Hematopoietic multipotent progenitor cell treated with erythropoietin and hydrocortisone succinate and interleukin-3 and kit ligand, for 8 days (in vitro differentiated cells): ENCODE measurements at places on chromosomes 12 and 14.

- DNase-seq = no peak
Observed at GRCh38 chr12:40146800-40147797, 41.2 kb upstream of the SLC2A13 start.

DNA sequence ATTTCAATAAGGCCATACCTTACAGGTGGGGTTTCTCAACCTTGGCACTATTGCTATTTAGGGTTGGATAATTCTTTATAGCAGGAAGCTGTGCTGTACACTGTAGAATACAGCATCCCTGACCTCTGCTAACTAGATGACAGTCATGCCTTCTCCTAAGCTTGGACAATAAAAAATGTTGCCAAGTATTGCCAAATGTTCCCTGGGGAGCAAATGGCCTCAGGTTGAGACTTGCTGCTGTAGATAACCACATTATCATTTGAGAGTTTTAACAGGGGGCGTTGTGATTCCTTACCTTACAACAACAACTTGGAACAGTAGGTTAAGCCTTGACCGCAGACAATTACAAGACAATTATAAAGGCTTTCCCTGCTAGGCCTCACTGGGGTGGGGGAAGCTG is 1073.6 kb upstream of the TMEM132C start:
- no peak for DNase-seq

- DNase-seq = no peak
Observed at GRCh38 chr12:78376257-78376656, 488.3 kb upstream of the SYT1 start.

- DNase-seq = no peak
Observed at GRCh38 chr12:26425587-26426260, 230.4 kb downstream of the SSPN start.

DNA sequence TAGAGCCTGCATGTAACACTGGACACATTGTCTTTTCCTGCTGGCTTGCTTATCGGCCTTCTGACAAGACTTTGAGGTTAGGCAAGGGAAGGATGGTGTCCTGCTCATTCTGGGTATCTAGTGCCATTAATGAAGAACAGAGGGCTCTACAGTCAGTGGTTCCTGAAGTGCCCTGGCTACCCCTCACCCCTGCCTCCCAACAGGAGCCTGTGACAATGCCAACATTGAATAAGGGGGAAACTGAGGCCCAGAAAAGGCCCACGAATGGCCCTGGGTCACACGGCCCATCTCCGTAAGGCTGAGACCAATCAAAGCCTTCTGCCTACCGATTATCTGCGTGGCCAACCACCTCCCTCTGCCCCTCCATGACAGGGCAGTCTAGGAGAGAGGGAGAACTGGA is 2.1 kb downstream of the IFI27L2 start:
- no peak for DNase-seq

GRCh38 chr12:92778525-92778924 is 75.7 kb downstream of the PLEKHG7 start:
- no peak for DNase-seq

GRCh38 chr12:19436931-19437330 is 2.4 kb upstream of the AEBP2 start:
- DNase-seq = no peak

DNA sequence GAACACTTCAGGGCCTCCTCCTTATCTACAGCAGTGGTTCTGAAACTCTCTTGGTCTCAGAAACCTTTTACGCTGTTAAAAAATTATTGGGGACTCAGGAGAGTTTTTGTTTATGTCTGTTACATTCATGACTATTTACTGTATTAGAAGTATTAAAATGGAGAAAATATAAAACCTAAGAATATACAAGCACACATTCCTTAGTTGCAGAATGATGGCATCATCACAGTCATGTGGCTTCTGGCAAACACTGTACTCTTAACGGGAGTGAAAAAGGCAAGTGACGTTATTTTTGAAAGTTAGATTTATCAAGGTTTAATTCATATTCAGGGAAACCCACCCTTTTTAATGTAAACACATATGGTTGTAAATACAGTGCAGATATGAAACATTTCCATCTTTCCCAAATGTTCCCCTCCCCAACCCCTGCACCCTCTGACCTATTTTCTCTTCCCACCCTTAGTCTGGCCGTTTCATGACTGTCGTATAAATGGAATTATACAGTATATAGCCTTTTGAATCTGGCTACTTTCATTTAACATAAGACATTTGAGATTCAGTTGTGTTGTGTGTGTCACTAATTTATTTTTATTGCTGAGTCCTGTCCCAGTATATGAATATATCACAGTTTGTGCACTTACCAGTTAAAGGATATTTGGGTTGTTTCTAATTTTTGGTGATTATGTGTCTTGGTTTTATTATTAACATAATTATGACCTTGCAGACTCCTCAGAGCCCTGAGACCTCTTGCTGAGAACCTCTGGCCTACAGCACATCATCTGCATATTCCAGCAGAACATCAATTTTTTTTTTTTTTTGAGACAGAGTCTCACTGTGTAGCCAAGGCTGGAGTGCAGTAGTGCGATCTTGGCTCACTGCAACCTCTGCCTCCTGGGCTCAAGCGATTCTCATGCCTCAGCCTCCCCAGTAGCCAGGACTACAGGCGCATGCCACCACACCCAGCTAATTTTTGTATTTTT is 457.0 kb downstream of the PCNX1 start:
- DNase-seq = no peak

GRCh38 chr12:126998747-126999285 is 1268.2 kb upstream of the TMEM132C start:
- peak; percentile 41 for DNase-seq

DNA sequence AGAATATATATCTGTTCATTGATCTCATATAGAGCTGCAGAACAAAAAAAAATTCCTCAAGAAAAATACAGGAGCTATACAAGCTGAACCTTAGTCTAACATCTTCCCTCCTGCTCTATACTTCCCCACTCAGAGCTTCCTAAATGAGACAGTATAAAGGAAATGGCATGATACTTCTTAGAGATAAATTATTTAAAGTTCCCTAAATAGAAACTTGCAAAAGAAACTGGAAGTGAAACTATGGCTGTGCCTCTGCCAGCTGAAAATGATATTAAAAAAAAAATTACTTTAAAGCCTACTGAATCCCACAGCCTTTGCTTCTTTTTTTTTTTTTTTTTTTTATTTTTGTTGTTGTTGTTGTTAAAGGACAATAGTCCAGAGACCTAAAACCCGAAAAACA is 11.6 kb upstream of the NEK9 start:
- no peak for DNase-seq

- DNase-seq = no peak
Observed at GRCh38 chr14:91477388-91477787, 32.7 kb downstream of the PPP4R3A start.

- DNase-seq = no peak
Observed at GRCh38 chr14:60652674-60653651, 3.7 kb upstream of the SIX1 start.

DNA sequence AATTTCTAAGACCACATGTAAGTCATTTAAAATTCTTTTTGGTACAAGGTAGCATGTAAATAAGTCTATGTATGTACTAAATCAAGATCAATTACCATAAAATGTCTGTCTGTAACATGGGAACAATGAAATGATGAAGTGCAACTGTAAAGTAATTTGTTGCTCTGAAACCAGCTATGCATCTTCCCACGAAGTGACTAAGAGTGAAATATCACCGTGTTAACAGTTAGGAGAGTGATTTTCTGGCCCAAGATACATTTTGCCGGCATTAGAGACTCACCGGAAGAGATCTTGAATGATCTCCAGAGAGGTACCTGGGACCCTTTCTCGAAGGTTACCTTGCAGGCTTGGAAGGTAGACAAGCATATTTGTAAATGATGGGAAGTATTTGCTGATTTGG is 105.8 kb downstream of the SAMD4A start:
- DNase-seq = no peak

DNA sequence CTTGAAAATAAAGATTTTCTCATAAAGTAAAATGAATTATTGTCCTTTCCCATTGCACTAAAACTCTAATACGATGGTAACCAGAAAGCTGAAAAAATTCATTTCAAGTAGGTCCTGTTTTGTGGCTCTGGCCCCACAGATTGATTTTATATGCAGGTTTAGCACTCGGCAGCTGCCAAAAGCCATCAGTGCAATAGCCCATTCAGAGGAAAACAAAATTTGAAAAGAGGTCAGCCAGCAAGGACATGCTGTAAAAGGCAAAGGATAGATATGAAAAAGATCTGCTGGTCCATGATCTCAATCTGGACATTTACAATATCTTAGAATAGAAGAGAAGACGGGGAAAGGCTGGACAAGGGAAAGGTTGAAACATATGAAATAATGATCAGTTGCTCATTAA is 414.8 kb upstream of the NOVA1 start:
- no peak for DNase-seq

GRCh38 chr12:121793838-121794533 is 498 bp upstream of the RHOF start:
- DNase-seq = peak; percentile 95

GRCh38 chr14:75234173-75235115 is 44.2 kb upstream of the FOS start:
- no peak for DNase-seq

- no peak for DNase-seq
Observed at GRCh38 chr14:103132381-103133209, 9.3 kb downstream of the TNFAIP2 start.

- DNase-seq = no peak
Observed at GRCh38 chr12:131695968-131696367, 14.9 kb upstream of the SFSWAP start.

- DNase-seq = no peak
Observed at GRCh38 chr12:116604178-116604895, 45.2 kb downstream of the MAP1LC3B2 start.

DNA sequence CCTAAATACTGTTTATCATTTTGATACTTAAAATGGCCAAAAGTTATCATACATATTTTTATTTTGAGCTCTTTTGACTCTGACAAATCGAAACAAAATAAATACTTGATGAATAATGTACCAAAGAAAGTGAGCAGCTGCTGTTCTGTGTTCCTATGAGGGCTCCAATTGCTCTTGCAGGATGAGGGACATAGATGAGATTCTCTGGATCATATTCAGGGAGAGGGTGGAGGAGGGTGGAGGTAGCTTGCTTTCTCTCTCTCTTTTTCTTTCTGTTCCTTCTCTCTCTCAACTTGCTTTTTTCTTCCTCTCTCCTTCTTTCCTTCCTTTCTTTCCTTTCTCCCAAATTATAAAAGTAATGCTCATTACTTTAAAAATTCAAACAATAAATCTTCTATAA is 8.9 kb upstream of the MYH7 start:
- no peak for DNase-seq

DNA sequence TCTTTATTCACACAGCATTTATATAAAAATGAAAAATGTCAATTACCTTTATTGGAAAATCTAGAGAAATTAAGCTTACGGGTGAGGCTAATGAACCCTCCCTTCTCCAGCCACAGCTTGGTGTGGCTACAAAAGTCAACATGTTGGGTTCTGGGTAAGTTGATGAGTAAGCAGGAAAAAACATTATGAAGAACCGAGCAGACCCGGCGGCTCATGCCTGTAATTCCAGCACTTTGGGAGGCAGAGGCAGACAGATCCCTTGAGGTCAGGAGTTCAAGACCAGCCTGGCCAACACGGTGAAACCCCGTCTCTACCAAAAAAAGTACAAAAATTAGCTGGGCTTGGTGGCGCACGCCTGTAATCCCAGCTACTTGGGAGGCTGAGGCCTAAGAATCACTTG is 10.9 kb downstream of the NAA25 start:
- DNase-seq = no peak

DNA sequence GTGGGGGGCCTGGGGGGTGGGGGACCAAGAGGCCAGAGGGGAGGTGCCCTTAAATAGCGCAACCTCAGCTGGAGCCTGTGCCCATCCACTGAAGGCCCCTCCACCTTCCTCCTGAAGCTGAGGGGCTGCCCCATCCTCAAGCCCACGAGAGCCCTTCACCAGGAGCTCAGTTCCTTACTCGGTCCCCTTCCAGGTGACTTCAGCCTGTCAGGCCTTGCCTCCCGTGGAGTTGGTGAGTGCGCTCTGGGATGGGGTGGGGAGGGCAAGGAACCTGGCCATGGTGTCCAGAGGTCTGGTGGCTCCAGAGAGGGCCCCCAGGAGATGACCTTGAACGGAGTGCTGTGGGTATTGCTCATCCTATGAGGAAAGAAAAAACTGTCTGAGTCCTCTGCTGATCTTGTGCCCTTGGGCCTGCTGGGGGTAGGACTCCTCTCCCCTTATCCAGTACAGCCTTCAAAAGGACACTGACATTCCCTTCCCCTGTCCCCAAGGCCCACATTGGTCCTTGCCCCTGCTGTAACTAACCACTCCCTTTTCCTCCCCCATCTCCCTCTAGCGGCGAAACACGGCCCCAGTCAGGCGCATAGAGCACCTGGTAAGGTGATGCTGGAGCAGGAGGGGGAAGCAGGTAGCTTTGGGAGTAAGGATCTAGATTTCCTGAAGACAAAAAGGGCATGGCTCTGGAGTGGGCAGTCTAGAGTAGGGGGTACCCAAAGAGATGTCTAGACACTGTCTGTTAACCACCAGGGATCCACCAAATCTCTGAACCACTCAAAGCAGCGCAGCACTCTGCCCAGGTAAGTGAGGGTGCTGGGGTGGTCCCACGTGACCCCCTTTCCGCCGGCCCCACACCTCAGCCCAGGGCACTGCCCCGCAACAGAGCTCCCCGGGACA is 3.6 kb downstream of the TNS2 start:
- peak; percentile 54 for DNase-seq

- no peak for DNase-seq
Observed at GRCh38 chr12:46920499-46920898, 94.7 kb upstream of the SLC38A4 start.

DNA sequence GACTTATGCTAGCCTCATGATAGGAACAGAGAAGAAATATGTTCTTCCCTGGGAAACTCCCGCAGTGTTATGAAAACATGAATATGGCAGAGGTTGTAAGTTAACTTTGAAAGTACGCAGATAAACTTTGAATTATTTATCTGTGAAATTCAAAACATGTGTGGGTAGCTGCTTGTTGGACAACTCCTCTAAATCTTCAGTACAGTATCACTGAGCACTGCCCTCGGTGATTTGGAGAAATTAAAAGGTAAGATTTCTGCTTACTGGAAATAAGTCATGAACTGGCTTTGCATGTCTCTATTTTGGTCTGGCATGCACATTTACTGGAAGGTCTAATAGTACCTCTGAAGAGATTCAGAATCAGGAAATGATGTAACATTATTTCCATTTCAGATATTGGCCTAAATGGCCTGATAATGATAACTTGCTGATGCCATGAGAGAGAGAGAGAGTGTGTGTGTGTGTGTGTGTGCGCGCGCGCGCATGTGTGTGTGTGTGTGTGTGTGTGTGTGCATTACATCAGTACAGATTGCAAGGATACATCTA is 1441.9 kb upstream of the FLRT2 start:
- no peak for DNase-seq
